Effector CD4-positive, alpha-beta T cell (primary cell): ENCODE measurements at places on chromosomes 6 and 20.

- no peak for DNase-seq
Measured at GRCh38 chr6:106749609-106750008, 120.2 kb downstream of the QRSL1 start.

- DNase-seq = no peak
Measured at GRCh38 chr20:62997417-62998035, 9.2 kb downstream of the BHLHE23 start.

- DNase-seq = no peak
Measured at GRCh38 chr6:167858842-167859664, 32.3 kb downstream of the AFDN start.

- DNase-seq = no peak
Measured at GRCh38 chr6:136639702-136640101, 89.5 kb upstream of the MAP7 start.

- DNase-seq = no peak
Measured at GRCh38 chr6:139972116-139972515, 597.7 kb upstream of the CITED2 start.

GRCh38 chr6:56517155-56517745 is 125.4 kb downstream of the DST start:
- DNase-seq = no peak

DNA sequence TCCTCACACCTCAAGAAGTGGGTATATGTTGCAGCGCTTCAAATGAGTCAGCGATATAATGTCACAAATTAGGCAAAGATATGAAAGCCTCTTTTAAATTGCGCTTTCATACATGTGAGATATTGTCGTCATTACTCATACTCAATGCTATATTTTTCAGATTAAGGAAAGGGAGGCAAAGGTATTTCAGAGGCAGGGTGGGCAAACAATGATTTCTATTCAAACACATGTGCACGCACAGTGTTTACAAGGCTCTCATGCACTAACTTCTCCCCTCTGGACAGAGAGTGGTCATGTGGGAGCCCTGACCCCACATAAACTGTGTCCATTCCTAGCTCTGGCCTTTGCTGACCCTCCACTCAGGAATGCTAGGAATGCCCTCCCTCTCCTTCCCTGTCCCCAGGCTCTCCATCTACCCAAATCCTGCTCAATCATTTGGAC is 112.1 kb upstream of the TMEM170B start:
- DNase-seq = no peak

GRCh38 chr20:22949331-22950109 is 85.6 kb upstream of the SSTR4 start:
- no peak for DNase-seq

DNA sequence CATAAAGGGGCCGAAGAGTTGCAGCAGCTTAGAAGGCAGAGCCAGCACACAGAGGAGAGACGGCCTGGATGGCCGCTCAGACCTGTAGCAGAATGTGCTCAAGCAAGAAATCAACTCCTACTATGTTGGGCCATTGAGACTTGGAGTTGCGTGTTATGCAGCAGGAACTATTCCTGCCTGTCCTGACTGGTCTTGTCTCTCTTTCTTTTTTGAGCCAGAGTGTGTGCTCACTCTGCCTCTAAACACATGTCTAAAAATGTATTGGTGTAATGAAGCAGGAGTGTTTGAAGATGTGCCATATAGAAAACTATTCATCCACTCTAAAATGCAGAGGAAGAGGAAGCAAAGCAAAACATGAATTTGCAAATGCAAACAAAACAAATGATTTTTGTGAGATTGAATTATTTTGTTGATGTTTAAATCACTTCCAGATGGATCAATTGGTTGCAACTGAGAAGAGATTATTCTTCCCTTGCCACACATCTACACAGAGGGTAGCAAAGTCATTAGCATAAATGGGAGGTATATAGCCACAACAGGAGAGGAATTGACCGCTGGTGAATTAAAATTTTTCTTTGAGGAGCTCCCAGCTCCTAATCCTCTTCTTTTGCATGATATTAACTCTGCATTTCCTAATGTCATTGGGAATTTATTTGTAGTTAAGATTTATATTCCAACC is 20.4 kb upstream of the SYNJ2 start:
- DNase-seq = no peak

DNA sequence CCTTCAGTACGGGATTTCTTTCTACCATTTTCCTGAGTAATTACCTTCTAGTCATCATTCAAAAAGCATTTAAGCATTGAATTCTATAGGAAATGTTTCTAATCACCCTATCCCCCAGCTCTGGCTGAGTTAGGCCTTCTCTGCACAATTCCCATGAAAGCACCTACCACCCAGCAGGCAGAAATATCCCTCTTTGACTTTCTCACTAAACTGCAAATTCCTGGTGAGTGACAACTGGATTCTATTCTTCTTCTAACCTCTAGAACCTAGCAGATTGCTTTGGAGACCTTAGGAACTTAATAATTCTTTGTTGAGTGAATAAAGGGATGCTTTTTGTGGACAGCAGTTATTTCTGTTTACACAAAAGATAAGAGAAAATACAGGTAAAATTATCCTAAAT is 328.7 kb downstream of the LAMA2 start:
- DNase-seq = no peak

- no peak for DNase-seq
Measured at GRCh38 chr6:114272582-114272981, 70.2 kb downstream of the HS3ST5 start.

DNA sequence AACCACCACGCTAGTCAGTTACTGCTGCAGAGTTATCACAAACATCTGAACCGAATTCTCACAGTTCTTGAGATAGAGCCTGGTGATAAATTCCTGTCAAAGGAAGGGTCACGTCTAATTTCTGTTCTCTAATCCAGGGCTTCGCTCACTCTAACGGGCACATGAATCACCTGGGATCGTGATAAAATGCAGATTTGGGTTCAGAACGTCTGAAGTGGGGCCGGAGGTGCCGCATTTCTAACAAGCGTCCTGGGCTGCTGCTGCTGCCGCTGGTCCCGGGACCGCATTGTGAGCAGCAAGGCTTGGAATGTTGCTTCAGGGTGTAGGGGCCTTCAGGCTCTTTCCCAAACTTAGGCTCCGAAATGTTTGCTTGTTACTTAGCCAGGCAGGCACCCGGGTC is 264.1 kb downstream of the CDC5L start:
- no peak for DNase-seq

DNA sequence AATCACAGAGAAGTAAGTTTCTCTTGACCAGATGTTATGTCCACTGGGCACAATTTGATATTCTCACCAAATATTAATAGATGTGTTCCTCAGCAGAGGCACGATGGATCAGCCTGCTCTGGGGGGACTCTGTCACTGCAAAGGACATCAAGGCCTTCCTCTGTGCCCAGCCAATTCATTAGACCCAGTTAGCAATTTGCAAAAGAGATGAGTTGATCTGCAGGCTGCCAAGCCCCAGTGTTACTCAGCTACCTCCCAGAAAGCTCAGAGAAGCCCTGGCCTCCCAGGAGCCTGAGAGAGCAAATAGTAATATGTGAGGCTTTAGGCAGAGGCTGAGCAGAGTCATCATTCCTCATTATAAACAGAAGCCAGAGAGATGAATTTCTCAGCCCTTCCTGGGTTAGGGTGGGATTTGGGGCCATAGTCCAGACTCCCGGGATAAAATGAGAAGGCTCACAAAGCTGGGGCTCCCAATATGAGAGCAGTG is 54.2 kb downstream of the ZNF831 start:
- DNase-seq = no peak
